AG08395 (cell line): ENCODE measurements at places on chromosomes 16 and 17.
A peak's percentile ranks its signal among the peaks of the same experiment; 100 is the strongest.

DNA sequence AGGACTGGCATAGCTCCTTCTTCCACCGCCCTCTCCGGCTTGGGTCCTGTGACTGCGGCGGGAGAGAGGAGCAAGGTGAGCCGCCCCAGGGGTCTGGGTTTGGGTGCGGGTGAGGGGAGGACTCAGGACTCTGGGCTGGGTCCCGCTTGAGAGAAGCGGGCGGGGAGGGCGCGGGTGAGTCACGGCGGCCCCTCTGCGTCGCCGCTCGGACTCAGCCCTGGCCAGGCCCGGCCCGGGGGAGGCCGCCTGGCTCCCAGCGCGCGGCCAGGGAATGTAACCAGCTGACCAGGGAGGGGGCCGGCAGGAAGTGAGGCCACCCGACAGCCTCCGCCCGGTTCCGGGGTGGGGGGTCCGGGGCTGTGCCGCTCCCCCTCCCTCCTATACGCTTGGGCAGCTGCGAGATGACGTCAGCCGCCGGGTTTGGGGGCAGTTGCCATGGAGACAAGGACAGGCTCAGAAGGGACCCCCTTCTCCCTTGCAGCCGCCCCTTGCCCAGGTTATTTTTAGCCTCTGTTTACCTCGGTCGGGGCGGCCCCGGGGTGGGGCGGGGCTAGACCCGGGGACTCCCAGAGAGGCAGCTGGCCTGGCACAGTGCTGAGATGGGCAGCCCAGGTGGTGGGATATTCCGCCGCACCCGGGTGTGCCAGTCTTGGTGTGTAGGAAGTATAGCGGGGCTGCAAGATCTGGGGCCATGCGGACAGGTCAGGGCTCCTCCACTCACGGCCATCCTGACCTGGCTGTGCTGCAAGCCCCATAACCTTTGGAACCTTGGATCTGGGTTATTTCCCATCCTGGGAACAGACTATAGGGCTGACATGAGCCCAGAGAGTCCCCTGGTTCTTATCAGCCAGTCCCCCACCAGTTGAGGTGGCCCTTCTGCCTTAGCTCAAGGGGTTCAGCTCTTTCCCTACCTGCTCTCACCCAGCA, 1.6 kb downstream of the RIPOR1 start:
- DNase-seq = peak; percentile 87

- DNase-seq = no peak
Observed at GRCh38 chr16:87576171-87576570, 26.1 kb upstream of the JPH3 start.

GRCh38 chr17:53574038-53574437, 248.7 kb upstream of the KIF2B start:
- no peak for DNase-seq

DNA sequence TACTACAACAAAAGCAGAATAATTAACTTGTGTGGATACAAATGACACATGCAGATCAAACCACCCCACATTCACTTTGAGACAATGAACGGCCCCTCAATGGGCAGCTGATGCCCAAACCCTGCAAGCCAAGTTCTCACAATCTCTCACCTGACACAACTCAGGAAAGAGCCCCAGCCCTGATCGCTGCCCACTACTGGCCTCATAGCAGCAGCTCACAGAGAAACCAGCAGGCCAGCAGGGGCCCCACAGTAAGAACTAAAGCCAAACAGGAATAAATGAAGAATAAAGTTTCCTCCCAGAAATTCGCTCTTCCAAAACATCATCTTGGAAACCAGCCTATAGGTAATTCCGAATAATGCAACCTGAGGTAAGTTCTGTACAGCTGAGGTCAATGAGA, 7.7 kb downstream of the AKTIP start:
- DNase-seq = no peak

DNA sequence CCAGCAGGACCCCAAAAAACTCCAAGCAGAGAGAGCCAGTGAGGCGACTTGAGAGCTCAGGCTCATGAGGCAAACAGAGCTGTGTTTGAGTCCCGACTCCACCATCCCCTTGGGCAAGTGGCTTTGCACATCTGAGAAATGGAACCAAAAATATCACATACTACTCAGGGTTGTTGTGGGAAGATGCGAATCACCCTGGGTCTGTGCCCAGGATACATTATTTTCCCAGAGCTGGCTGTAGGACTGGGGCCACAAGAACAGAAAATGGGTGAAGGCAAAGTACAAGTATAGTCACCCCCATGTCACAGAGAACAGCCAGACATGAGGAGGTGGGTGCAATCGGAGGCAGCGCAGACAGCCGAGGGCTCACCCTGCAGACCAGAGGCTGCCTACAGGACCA, 127.3 kb downstream of the GAS7 start:
- DNase-seq = peak; percentile 46
